Stimulated activated CD8-positive, alpha-beta memory T cell treated with anti-CD3 and anti-CD28 coated beads, Interleukin-7, amount 100 ng/mL, for 48 hours (primary cell): ENCODE measurements at places on chromosomes 1 and 21.

- no peak for DNase-seq
Observed at GRCh38 chr21:29307718-29308455, 9.2 kb downstream of the BACH1 start.

- DNase-seq = no peak
Observed at GRCh38 chr1:18532390-18533170, 51.9 kb downstream of the KLHDC7A start.

DNA sequence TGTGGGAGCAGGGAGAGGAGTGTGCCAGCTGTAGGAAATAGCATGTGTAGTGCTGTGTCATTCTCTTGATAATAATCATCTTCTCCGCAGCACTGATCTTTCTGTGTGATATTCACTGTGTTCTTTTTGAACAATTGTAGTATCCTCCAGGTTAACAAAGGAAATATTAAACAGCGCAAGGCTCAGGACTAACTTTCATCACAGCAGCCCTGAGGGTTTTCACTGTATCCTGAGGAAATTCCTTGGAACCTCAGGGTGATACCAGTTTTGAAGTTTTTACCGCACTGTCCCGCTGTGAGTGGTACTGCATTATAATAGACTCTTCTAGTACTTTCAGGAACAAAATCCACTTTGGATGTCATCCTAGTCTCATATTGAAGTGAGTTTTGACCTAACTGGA, 228.4 kb upstream of the COA6 start:
- DNase-seq = no peak

GRCh38 chr21:46058431-46059145, 39.3 kb upstream of the COL6A2 start:
- no peak for DNase-seq

DNA sequence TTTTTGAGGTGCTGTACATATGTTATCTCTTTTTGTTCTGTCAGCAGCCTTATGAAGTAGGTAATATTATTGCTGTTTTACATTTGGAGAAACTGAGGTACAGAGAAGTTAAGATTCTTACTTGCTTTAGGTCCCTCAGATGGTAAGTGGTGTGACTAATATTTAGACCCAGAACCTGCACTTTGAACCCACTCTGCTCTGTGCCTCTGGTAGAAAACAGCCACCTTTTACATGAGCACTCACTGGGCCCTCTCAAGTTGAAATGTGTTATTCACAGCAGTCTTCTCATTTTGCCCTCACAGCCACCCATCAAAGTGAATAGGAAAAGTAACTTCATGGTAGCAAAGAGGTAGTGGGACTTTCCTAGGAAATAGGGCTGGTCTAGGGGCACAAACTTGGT, 4.7 kb downstream of the NSUN4 start:
- DNase-seq = no peak

DNA sequence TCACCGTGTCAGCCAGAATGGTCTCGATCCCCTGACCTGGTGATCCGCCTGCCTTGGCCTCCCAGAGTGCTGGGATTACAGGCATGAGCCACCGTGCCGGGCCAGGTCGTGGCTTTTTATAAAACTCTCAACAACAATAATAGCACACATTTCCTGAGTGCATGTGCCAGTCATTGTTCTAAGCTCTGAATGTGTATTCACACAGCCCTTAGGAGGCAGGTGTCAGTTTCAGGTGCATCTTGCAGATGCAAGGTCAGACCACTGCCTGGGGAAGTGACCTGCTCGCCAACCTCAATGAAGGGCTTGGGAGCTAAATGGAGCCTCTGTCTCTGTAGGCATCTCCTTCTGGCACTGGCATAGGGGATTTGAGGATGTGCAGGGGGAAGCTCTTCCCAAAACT, 1.6 kb upstream of the LEFTY2 start:
- DNase-seq = no peak

- no peak for DNase-seq
Observed at GRCh38 chr1:117664314-117664713, 58.5 kb downstream of the TENT5C start.

DNA sequence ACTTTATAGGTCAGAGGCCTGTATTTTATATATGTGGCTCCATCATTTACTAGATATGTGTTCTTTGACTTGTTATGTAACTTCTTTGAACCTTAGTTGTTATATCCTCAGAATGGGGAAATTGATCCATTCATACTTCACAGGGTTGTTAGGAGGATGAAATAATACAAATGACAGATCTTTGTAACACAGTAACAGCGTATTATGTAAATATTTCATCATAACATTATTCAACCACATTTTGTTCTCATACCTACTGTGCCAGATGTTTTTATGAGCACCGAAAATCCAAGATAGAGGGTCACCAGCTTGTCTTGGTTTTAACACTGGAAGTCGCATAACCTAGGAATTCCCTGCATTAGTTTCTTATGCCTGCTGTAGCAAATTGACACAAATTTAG, 3.3 kb downstream of the SUCO start:
- no peak for DNase-seq

- no peak for DNase-seq
Observed at GRCh38 chr1:78054972-78055371, 9.2 kb downstream of the GIPC2 start.

GRCh38 chr1:59766227-59766855, 48.4 kb upstream of the HOOK1 start:
- DNase-seq = no peak

GRCh38 chr1:72229893-72230292, 52.4 kb downstream of the NEGR1 start:
- DNase-seq = no peak

GRCh38 chr1:228836427-228836826, 101.1 kb downstream of the RHOU start:
- DNase-seq = no peak
